Thoracic aorta (tissue), 2 donors: ENCODE measurements at places on chromosomes 7 and 10. TPM values are rescaled to one million over a fixed set of nuclear protein-coding genes. Genes with fewer than 3 reads are reported as not detected.

The EN2 gene
- 0.27 TPM for total RNA-seq

The ANK3 gene
- 55.4 TPM for total RNA-seq

DNA sequence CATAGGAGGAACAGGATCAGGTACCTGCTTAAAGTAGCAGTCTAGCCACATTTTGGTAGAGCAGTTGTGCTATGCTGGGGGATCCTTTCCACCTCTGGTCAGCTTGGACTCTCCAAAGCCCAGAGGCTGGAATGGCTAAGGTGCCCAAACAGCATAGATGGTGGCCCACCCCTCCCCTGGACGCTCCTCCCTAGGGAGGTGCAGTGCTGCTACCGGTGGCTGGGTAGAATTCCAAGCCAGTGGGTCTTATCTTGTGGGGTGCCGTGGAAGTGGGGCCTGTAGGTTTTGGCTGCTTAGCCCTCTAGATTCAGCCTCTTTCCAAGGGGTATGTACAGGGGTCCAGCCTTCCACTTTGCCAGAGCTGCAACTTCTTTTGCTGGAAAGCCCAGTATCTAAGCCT, 44.0 kb downstream of the RUNDC3B start:
- no peaks in the 10 kb centered on the region for H3K27me3 ChIP-seq
- no peak overlapping the region for H3K27ac ChIP-seq
- no peaks in the 10 kb centered on the region for H3K4me1 ChIP-seq
- no peaks in the 10 kb centered on the region for H3K36me3 ChIP-seq
- H3K4me3 ChIP-seq: no peak overlapping the region

The C7orf57 gene
- not detected for total RNA-seq

GRCh38 chr10:4344492-4344994, 481.5 kb upstream of the AKR1E2 start:
- H3K27ac ChIP-seq: peak overlapping the region; percentile 85
- DNase-seq: peak; percentile 64
- H3K36me3 ChIP-seq: no peaks in the 10 kb centered on the region
- H3K4me1 ChIP-seq: peaks cover 24% of the 10 kb centered on the region
- H3K27me3 ChIP-seq: no peaks in the 10 kb centered on the region
- peak overlapping the region; percentile 43 for H3K4me3 ChIP-seq

DNA sequence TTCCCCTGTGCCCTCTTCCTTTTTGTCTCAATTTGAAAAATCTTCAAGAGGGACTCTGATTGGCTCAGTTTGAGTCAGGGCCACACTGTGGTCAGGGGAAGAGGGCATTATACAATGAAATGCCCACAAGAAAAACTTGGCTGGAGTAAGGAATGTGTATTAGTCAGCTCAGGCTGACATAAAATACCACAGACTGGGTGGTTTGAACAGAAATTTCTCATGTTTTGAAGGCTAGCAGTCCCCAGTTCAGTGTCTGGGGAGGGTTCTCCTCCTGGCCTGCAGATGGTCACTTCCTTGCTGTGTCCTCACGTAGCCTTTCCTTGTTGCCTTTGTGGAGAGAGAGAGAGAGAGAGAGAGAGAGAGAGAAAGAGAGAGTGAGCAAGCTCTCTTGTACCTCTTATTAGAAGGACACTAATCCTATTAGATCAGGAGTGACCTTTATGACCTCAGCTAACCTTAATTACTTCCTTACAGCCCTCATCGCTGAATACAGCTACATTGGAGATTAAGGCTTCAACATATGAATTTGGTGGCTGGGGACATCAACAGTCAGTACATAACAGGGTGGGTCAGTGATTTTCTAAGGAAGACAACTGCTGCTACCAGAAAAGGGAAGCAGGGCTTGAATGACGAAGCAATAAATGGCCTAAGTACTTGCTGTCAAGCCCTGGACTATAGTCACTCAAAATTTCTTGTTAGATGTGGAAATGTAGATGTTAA, 25.8 kb upstream of the FAM13C start:
- H3K27me3 ChIP-seq: no peaks in the 10 kb centered on the region
- no peak for DNase-seq
- no peaks in the 10 kb centered on the region for H3K36me3 ChIP-seq
- no peak overlapping the region for H3K4me3 ChIP-seq
- H3K27ac ChIP-seq: peak overlapping the region; percentile 88
- peaks cover 13% of the 10 kb centered on the region for H3K4me1 ChIP-seq

DNA sequence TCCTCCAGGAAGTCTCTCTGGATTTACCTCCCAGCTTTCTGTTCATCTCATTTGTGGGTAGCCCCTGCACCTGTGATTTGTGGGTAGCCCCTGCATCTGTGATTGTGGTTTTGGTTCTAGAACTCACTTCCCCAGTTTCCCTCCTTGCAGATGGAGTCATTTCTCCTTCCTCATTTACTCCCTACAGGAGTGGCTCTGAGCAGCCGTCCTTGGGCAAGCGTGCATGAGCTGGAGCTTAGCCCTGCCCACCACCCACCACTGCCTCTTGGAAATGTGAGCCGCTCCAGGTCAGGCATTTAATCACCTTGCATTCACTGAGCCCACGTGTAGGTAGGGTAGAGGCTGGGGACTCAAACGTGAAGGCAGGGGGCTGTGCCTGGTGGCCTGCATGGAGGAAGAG, 8.2 kb downstream of the COL26A1 start:
- DNase-seq: no peak
- no peaks in the 10 kb centered on the region for H3K27me3 ChIP-seq
- H3K36me3 ChIP-seq: no peaks in the 10 kb centered on the region
- no peak overlapping the region for H3K27ac ChIP-seq
- H3K4me3 ChIP-seq: no peak overlapping the region

- H3K4me1 ChIP-seq: peaks cover 13% of the 10 kb centered on the region
- no peak overlapping the region for H3K4me3 ChIP-seq
- no peaks in the 10 kb centered on the region for H3K27me3 ChIP-seq
- no peak overlapping the region for H3K27ac ChIP-seq
These were observed 253.1 kb upstream of the IGFBP3 start for GRCh38 chr7:46174196-46174580.
